ENCODE measurements at places on chromosomes 12 and 14.

DNA sequence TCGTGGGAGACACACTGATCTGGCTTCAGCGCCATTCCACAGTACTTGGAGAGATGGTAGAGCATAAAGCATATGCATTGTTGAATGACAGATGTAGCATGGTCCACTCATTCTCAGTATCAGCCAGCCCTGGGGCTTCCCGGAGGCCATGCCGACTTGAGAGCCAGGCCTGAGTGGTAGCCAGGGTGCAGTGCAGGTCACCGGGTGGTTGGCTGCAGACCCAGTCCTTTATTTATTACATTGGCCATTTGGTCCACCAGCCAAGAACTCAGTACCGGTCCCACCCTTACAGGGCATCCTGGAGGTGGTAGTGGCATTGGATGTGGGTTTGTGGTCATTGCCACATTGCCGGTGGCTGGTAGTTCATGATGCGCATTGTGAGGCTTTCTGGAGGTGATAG is 121.6 kb upstream of the RTL1 start:
- DNase-seq = no peak

DNA sequence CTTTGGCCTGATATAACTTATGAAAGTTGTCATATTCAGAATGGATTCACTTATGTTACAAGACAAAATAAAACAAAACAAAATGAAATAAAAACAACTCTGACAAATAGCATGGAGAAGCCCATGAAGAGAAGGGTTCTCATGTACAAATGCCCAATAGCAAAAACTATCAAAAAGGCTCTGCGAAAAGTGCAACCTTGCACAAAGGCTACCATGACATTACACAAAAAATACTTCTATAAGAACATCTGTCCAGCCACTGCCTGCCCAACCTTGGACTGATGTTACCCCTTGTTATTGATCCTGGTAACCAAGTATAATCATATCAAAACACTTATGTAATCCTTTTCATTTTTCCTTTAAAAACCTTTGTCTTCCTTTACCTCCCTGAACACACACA is 213.0 kb downstream of the ATP23 start:
- no peak for DNase-seq

DNA sequence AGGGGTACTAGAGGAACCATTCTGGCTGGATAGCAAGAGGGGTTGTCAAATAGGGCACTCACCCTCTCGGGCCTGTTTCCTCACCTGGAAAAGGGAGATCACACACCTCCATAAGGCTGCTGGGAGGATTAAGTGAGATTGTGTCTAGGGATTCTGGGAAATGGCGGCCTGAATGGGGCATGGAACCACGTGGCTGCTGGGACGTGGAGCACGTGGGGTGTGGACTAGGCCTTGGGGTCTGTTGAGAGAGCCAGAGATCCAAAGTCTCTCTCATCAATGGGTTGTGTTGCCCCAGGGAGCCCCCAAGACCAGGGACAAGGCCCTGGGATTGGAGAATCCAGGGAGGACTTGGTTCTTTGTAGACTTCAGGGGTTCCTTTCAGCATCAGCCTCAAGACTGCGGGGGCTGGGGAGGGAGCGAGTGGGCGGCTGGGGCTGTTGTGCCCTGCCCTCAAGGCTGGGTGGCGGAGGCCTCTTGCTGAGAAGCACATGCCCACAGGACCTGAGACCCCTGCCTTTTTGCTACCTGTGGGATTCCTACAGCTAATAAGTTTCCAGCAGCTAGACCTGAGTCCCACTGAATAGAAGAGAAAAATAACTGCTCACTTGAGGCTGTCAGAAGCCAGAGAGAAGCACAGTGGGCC is 3.4 kb upstream of the MYL2 start:
- no peak for DNase-seq

DNA sequence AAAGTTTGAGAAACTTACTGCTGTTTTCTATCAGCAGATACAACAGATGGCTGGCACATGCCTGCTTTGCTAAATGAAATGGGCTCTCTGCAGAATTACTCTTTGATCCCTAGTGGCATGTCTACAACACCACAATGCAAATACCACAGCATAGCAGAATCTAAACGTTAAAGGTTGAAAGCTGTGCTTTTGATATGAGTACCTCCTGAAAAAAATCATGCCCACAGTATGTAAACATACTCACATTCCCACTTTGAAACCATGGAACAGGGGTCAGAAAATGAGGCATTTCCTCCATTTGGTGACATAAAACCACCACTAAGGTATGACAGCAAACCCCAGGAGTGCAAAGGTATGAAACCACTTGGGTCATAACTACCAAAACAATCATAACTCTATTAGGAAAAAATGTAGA is 7.5 kb downstream of the WIF1 start:
- DNase-seq = no peak

DNA sequence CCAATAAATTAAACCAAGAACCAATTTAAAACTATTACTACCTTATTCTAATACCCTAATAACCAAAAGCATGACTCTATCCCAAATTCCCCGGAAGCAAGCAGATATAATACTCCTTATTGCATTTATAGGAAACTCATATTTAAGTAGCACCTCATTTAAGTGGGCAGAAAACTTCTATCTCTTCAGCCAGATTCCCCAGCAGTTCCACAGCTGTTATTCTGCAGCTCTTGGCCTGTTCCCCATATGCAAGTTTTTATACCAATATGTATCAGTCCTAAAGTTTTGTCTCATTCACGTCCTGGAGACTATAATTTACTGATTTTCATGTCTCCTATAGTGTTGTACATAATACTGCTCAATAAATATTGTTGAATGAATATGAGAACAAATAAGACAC is 106.5 kb downstream of the MYRFL start:
- DNase-seq = no peak

DNA sequence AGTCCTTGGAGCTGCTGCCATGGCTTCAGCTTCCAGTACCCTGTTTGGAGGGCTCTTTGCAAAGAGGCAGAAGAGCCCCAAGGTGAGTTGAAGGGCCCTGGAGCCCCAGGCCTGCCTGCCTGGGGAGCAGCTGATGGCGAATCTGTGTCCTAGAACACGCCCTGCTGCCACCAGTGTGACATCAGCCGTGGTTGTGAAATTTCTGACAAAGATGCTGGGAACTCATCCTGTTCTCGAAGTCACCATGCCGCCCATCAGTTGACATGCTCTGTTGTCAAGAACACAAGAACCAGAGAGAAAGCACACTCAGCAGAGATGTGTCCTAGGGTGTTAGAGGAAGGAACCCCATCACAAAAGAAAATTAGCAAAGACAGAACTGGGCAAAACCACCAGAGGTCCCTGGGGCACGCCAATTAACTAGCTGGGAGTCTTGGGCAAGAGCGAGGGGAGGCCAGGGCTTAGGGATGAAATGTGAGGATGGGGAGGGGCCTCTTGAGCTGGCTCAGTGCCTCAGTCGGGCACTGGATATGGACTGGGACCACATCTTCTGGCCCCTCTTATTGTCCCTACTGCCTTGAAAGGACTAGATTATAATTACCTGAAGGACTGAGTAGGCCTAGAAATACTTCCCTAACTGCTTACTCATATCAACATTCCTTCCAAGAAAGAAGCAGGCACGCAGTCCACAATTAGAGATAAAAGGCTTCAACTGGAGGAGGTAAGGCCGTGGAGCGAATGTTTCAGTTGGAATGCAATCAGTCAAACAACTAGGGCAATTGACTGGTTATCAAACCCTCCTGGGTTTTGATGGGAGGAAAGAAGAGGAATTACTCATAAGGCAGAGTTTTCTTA is 163.1 kb downstream of the CACNA1C start:
- no peak for DNase-seq

GRCh38 chr12:13538136-13538535 is 341.6 kb downstream of the EMP1 start:
- no peak for DNase-seq

- no peak for DNase-seq
These were observed 1.7 kb downstream of the SLC2A3 start for GRCh38 chr12:7934091-7934888.

GRCh38 chr12:120468325-120468820 is 1.2 kb downstream of the SRSF9 start:
- DNase-seq = no peak

GRCh38 chr14:93986955-93987354 is 10.1 kb upstream of the CCDC197 start:
- DNase-seq = no peak

- no peak for DNase-seq
These were observed 169.8 kb downstream of the LRIG3 start for GRCh38 chr12:58750484-58750883.

- DNase-seq = no peak
These were observed 22.0 kb downstream of the USP15 start for GRCh38 chr12:62282057-62282774.

DNA sequence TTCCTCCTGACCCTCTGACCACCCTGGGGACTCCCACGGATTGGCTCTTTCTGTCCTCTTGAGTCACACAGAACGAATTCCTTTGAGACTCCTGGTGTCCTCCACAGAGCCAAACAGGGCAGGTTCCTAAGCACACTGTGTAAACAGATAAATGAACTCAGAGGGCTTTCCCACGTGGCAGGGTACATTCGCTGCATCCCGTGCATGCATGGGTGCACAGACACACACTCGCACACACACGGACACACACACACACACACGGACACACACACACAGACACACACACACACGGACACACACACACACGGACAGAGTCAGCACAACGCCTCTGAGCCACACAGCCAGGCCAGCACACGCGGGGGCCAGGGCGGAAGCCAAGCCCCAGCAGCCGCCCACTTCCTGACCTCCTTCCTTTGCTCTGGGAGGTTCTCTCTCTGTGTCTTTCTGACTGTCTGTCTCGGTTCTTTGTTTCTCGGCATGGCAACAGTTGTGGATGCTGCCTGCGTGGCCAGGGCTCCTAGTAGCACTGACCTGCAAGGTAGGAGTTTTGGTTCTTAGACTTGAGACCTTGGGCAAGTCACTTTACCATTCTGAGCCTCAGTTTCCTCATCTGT is 706 bp downstream of the CRACR2A start:
- no peak for DNase-seq

- DNase-seq = no peak
These were observed 152.9 kb downstream of the SLC25A21 start for GRCh38 chr14:37019488-37019887.

DNA sequence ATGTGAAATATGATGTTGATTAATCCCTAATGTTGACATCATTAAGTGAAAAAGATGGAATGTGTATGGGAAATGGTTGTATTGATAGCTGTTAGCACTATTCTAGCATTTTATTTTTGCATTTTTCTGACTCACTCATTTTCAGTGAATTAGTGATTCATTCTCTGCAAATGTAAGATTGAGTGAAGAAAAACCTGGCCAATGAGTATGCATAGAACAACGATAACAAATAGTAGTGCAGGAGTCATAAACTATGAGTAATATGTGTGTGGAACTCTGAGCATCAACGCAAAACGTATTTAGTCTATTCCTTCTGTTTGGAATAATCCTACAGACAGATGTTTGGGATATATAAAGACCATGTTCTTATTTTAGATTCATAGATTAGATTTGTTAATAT is 76.3 kb upstream of the RTL1 start:
- DNase-seq = no peak

DNA sequence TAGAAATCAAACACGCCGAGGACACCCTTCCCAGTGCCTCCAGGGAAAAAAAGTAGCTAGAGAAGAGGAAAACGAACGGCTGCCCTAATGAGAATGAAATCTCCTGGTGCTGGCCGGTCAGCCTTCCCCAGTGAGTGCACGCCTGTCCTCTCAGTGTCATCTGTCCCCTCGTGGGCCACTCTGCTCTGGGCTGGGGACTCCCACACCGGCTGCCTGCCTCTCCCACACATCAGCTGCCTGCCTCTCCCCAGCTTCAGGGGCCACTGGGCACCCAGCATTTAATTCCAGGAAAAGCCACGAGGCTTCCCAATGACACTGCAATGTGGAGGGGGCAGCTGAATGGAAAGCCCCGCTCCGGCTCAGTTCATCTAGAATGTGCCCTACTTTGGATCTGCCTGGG is 59.0 kb downstream of the CCDC85C start:
- no peak for DNase-seq

DNA sequence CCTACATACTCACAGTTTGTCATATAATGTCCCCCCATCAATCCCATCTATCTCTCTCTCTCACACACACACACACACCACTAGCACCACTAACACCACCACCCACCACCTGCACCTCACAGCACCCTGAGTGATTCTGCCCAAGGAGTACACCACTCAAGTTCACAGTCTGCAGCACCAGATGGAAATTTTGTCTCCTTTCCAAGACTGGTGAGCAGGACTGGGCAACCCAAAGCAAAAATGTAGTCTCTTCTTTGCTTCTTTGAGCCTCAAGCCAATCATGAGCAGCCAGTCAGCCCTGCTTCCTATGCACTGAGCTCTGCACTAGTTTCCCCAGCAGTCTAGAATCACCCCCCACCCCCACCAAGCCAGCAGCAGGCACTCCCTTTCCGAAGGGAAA is 15.0 kb upstream of the ARMH4 start:
- DNase-seq = no peak

DNA sequence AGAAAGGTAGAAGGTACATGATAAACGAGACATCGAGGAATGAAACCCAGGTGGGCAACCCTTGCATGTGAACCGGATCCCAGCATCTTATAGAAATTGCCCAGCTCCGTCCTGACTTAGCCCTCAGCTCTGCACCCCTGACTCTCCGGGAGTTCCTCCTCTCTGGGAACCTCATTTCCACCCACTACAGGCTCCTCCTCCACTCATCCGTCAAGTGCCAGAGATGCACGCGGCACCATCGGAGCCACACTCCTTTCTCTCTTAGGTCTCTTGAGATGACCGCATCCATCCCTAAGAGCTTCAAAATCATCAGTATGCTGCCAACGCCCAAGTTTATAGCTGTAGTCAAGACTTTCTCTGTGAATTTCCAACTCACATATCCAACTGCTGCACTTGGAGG is 84.7 kb downstream of the TTC7B start:
- DNase-seq = no peak

GRCh38 chr14:68541178-68541896 is 251.5 kb downstream of the ZFP36L1 start:
- no peak for DNase-seq

DNA sequence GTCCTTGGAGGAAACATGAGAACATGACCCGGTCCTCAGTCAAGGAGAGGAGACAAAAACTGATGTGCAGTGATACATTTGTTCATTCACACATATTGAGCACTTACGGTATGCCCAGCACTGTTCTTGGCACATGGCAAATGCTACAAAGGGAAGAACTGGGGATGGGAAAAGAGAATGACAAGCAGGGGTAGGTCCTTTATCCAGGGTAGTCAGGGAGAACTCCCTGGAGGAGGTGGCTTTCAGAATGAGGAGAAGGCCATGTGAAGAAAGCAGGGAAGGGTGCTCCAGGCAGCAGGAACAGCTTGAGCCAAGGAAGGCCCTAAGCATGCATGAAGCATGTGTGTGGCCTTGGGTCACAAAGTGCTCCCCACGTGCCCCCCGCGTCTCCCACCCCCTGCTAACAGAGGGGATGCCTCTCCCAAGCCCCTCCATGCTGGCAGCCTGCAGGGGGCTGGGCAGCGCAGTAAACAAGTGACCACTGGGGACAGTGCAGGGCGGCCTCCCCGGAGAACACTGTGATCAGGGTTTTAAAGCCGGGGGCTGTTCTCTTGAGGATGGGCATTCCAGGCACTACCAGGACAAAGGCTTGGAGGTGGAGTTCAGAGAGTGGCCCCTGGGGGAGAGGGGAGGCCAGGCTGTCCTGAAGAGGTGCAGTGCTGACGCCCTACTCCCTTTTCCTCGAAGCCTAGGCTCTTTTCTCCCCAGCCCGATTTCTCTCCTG is 71.0 kb downstream of the PHETA1 start:
- DNase-seq = no peak
